ENCODE measurements at places on chromosomes 6 and 20.
A peak's percentile ranks its signal among the peaks of the same experiment; 100 is the strongest.

DNA sequence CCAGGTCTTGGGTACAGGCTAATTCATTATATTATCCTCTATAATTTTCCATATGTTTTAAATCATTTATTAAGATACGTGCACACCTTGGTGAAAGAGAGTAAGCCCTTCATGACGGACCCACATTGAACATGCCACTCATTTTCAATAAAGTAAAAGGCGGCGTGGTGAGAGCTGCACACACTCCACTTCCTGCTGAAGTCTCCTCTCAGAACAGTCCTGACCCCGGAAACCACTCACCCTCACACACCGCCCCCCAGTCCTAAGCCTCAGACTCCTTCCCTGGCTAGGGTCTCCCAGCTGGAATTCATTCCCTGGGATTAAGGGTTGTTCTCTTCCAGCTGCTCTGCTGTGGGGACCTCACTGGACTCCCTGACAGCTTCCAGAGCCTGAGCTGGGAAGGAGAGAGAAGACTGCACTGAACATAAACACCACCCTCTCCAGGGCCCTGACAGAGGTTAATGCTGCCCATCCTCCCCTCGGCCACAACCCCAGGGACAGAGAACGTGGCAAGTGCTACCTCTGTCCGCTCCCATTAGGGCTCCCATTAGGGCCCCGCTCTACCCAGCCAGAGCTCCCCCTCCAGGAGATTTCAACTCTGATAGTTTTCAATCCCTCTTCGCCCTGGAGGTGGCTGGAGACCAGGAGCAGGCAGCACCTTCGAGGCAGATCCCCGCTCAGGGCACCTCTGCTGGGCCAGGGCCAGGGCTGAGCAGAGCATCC is 24.8 kb downstream of the GRM4 start:
- no peak for DNase-seq

GRCh38 chr6:165660857-165661663 is 2.0 kb downstream of the PDE10A start:
- peak; percentile 13 for DNase-seq

DNA sequence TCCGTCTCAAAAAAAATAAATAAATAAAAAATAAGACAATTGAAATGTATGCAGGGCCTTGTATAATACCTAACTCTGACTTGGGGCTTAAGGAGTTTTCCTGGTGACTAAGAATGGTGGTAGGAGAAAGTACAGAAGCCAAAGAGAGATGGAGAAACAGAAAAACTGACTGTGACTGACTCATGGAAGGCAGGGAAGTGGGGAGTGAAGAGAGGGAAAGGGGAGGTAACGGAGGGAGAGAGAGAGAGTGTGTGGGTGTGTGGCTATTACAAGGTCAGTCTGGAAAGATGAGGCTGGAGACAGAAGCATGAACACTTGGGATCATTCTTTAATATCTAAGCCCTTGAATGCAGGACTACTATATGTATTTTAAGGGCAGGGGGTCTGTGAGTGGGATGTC is 38.5 kb downstream of the SNRNP48 start:
- no peak for DNase-seq

- no peak for DNase-seq
These were observed 20.4 kb downstream of the UTRN start for GRCh38 chr6:144305567-144305966.

DNA sequence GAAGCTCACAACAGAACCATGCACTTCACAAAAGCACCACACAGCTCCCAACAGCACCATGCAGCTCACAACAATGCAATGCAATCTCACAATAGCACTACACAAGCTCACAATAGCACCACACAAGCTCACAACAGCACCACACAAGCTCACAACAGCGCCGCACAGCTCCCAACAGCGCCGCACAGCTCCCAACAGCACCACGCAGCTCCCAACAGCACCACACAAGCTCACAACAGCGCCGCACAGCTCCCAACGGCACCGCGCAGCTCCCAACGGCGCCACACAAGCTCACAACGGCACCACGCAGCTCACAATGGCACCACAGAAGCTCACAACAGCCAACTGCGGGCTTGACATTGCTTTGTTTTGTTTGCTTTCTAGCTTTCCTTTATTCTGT is 198.1 kb downstream of the DLL1 start:
- DNase-seq = no peak

- DNase-seq = no peak
These were observed 911.4 kb upstream of the FLRT3 start for GRCh38 chr20:15248618-15249395.

DNA sequence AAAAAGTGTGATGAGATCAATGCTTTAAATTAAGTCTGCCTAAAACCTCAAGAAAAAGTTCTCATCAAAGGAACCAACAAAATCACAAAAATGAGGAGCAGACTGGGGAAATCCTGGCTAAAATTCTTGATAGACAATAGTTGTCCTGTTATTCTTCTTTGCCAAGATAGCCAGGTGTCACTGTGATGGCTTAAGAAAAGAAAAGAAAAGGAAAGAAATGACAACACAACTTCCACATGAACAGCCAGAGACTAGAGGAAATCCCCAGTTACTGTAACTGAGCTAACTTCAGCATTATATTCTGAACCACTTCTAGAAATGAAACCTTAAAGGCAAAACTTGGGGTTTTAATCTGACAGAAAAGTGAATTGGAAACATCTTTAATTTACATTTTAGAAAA is 129.6 kb downstream of the CD24 start:
- no peak for DNase-seq

- no peak for DNase-seq
These were observed 119.8 kb upstream of the NRSN1 start for GRCh38 chr6:24006254-24006653.

- no peak for DNase-seq
These were observed 1.3 kb downstream of the TDRD6 start for GRCh38 chr6:46688966-46689335.

- DNase-seq = no peak
These were observed 8.9 kb downstream of the ARHGAP40 start for GRCh38 chr20:38610521-38610920.

GRCh38 chr6:14278006-14278405 is 160.4 kb downstream of the CD83 start:
- no peak for DNase-seq

GRCh38 chr20:63572788-63573646 is 1.0 kb downstream of the HELZ2 start:
- no peak for DNase-seq

- no peak for DNase-seq
These were observed 72.9 kb downstream of the TCP11 start for GRCh38 chr6:35068206-35068605.

- no peak for DNase-seq
These were observed 110.4 kb downstream of the ADGRG6 start for GRCh38 chr6:142412241-142412640.

GRCh38 chr20:11378252-11378651 is 539.4 kb upstream of the BTBD3 start:
- DNase-seq = no peak

GRCh38 chr6:83119742-83120300 is 52.4 kb downstream of the DOP1A start:
- DNase-seq = no peak

- no peak for DNase-seq
These were observed 141.6 kb upstream of the EYA4 start for GRCh38 chr6:133099573-133099972.

DNA sequence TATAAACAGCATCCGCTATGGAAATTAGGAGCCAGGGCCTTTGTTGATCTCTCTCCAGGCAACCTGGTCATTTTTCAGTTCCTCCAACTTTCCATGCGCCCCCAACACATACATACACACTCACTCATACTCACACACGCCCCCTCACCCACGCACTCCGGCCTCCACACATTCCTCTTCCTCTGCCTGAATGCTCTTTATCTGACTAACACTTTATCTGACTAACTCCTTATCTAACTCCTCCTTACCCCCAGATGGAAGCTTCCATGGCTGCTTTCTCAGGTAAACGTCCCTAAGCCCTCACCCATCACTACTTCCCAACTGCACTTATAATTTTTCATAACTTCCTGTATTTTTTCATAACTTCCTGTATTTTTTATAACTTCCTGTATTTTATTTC is 17.4 kb downstream of the CASS4 start:
- DNase-seq = no peak

- DNase-seq = no peak
These were observed 47.4 kb downstream of the TPD52L1 start for GRCh38 chr6:125200941-125201340.

- no peak for DNase-seq
These were observed 33.0 kb upstream of the SLCO4A1 start for GRCh38 chr20:62609279-62609720.

GRCh38 chr6:127775371-127775770 is 125.5 kb downstream of the THEMIS start:
- DNase-seq = no peak

DNA sequence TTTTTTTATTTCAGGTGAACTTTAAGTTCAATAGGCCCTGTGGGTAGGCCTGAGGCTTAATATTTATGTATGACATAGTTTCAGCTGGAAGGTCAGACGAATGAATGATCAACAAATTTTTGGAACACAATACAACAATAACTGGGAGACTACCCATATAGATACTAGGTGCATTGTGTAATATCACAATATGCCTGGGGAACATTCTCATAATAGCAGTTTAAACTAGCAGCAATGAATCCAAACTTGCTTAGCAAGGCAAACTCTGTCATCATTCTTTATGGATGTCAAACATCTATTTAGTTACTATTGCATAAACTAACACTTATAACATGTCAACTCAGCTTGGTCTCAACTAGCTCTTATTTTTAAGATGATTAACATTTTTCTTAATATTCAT is 49.3 kb downstream of the ELOVL4 start:
- no peak for DNase-seq

GRCh38 chr20:47266847-47267515 is 89.5 kb downstream of the ZMYND8 start:
- DNase-seq = no peak
